ENCODE measurements at places on chromosomes 7 and 10. TPM values are rescaled to one million over a fixed set of nuclear protein-coding genes. Genes with fewer than 3 reads are reported as not detected.

DNA sequence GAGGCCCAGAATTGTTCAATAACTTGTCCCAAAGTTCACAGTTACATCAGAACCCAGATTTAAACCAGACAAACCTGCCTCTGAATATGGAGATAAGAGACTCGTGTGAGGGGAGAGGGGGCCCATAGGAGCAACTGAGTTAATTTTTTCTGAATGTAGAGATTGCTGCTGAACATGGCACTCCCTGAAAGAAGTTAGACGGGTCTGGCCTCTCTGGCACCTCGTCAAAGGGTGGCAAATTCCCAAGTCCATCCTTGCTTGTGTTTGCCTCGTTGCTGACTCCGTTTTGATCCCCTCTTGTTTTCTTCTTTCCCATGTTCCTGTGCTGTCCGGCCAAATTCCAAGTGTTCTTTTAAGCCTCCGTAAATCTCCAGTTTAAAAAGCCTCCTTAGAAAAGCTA lies 35.2 kb upstream of the YAE1 start:
- no peak for DNase-seq

DNA sequence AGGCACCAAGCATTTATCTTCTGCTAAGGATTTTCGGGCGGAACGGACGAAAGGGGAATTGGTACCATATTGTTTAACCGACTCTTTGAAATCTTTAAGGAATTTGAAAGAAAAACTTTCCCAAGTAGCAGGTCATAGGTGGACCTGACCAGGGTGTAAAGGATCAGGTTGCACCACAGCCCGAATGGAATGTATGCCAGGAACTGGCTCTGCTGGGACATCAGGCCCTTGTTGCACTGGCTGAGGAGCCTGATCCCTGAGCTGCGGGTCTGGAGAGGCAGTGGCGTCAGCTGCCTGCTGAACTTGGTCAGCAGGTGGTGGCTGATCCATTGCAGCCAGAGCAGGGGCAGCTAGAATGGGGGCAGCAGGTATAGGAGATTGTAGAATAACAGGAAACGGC lies 41.4 kb upstream of the AKR1C2 start:
- peak; percentile 72 for DNase-seq

GRCh38 chr10:90777621-90778020 lies 80.2 kb downstream of the HTR7 start:
- no peak for DNase-seq

DNA sequence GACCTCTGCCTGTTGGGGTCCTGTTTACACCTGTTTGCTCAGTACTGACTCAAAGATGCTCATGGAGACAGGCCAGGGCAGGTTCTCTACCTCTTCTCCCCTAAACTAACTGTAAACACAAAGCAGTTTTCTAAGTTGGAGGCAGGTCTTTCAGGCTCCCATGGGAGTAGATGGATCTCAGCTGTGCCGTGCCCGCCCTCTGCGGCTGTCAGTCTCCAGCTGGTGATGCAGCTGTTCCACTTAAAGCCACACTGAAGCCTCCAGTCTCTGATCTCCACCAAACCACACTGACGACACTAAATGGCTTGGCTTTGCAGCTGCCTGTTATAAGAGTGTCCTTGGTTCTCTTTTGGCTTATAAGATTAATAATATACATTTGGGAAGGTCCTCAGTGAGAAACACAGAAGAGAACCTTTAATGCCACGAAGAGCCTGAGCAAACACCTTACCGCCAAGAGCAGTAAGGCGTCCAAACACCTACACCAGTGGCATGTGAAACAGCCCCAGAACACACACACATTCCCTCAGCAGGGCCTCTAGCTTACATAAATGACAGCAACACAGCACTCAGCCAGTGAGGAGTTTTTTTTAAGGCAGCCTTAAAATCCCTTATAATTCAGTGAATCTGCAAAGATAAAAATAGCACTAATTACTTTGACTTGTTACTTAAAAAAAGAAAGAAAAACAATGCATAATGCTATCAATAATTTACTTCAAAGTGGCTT lies 60.4 kb upstream of the KCNIP2 start:
- no peak for DNase-seq

- DNase-seq: no peak
Measured at GRCh38 chr7:22712999-22713398, 14.0 kb upstream of the IL6 start.

DNA sequence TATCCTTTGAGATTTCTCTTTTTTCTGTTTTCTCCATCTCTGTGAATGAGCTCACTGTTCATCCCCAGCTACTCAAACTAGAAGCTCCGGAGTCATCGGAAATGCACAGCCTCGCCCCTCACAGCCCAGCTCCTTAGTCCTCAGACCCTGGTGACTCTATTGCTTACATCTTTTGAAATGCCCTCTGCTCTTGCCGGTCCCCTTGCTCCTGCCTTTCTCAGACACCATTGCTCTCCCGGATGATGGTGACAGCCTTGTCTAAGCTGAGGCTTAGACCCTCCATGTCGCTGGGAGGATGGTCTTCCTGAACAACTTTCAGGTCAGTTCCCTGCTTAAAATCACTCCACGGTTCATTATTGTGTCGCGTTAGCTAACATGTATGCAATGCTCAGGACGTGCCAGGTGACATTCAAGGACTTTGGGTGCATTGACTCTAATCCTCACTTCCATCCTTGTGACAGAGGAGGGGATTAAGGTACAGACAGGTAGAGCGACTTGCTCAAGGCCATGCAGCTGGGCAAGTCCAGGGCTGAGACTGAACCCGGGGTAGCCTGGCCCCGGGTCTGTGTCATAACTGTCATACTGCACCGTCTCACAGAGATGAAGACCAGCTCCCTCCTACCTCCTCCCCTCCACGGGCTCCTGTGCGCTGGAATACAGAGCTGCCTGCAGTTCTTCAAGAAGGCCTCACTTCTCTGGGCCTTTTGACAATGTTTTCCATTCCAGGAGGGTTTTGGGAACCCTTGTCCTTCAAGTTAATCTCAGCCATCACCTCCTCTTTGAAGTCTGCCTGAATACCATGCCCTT lies 4.3 kb upstream of the UCMA start:
- DNase-seq: peak; percentile 29

DNA sequence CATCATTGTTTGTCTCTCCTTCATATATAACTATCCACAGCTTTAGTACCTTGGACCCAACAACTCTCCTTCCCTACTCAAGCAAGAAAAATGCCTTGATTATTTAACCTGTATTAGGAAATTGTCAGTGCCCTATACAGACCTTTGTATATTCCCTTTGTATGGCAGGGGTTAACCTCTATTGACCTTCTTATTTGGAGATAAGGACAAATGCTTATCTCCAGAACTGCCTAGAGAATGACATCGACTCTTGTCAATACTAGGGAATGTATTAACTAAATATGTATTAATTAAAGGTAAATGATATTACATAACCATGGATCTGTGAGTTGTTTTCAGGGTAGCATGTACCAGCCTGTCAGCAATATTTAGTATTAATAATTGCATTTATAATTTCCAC lies 10.4 kb upstream of the AKR1D1 start:
- no peak for DNase-seq

GRCh38 chr7:133853706-133854276 lies 273.3 kb upstream of the LRGUK start:
- no peak for DNase-seq

- DNase-seq: no peak
Measured at GRCh38 chr7:8387551-8388256, 45.7 kb upstream of the NXPH1 start.

GRCh38 chr7:99359465-99360154 lies 14.9 kb upstream of the ARPC1B start:
- no peak for DNase-seq

DNA sequence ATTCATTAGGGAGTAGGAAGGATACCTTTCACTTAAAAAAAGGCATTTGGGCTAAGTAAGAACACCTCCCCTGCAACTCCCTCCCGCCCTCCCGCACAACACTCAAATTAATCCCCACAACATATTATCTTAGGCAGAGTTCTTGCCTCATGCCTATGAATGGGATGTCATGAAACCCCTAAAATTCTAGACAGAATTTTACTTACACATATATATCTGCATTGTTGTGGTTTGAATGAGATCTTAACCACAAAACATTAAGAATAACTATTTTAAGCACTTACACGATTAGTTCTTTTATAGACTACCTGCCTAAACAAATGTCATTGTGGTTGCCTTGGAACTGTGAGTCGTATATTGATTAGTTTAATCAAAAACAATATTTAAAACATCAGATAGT lies 4.5 kb upstream of the ITGB1 start:
- DNase-seq: no peak

- no peak for DNase-seq
Measured at GRCh38 chr7:156504687-156505545, 135.7 kb upstream of the RNF32 start.

DNA sequence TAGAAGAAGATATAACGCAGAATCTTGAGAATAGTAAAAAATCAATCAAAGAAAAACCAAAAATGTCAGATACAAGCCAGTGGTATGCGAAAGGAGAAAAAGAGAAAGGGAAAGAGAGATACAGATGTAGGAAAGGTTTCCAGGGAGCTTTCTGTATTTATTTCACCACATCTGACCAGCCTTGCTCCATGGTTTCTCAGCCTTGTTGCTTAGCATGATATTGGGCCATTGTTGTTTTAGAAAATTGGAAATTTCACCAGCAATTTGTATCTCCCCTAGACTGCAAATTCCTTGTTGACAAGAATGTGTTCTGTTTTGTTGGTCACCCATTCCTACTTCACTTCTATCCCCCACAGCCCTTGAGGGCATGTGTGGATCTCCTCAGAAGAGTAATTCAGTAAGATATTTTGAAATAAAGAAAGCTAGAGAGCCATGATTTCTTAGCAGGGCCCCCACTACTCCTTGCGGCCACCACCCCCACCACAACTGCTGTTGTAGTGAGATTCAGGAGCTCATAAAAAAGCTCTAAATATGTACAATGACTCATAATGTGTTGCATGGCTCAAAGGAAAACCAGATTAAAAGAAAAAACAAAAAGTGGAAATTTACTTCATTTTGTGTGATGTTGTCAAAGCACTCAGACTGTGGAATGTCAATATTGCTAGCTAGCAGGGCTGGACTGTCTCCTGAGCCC lies 138.7 kb downstream of the CHRM2 start:
- no peak for DNase-seq

DNA sequence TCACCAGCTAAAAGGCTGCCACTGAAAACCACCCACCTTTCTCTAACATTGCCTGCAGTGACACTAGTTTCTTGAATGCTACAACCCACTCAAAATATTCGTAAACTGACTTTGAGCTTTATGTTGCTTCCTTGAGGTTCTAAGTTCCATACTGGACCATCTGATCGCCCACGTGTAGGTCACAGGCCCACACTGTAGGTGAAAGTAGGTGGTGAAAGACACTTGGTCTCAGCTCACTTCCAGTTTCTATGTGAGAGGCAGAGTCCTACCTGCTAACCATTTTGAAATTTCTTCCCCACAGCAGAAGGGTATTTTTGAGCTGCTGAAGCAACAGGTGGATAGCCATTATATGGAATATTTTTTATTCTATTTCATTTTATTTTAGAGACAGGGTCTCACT lies 97.3 kb downstream of the MYO3A start:
- no peak for DNase-seq

DNA sequence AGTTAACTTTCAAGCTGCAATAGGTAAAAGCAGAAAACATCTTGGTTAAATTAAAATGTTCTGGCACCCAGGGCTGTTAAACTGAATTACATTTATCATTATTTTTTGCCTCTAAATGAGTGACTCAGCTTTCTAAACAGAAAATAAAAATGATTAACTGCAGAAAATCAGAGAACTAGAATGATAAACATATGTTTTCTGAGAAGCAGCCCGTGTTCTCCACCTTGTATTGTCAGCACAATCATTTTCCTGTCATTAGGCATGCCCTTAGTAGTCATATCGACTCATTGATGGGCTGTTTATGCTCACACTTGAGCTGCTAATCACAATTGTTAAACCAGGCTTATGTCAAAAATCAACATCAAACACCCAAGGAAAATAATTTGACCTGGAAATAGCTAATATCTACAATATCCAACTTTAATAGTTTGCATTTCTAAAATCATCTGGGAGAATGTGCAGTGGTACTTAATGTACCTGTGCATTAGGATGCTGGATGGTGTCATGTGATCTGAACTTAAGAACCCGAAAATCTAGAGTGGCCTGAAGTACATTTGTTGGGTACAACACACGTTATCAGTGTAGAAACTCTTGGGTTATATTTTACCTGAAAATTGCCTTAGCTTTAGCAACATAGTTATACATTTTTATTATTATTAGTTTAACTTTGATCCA lies 2.3 kb downstream of the MDFIC start:
- no peak for DNase-seq

- DNase-seq: no peak
Measured at GRCh38 chr7:158228986-158229385, 358.6 kb downstream of the PTPRN2 start.

GRCh38 chr10:122780391-122780790 lies 65.3 kb downstream of the CUZD1 start:
- no peak for DNase-seq

DNA sequence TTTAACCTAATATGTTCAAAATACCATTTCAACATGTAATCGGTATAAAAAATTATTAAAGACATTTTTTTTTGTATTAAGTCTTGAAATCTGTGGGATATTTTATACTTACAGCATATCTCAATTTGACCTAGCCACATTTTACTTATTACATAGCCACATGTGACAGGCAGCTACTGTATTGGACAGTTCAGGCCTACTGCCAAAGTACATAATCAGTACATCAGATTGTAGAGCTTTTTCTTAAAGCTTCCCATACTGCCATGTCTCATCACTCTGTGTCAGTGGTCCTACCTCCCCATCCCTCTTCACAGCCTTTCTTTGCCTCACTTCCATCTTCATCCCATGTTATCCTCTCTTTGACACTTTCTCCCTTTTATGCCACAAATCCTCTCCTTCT lies 43.0 kb downstream of the LOXL4 start:
- DNase-seq: no peak

GRCh38 chr7:30148951-30149459 lies 14.2 kb downstream of the MTURN start:
- peak; percentile 81 for DNase-seq

GRCh38 chr7:135143885-135144668 lies 3.8 kb upstream of the TMEM140 start:
- no peak for DNase-seq

Gene AASS
- 35.6 TPM for total RNA-seq

Gene WNT2
- 12.9 TPM for total RNA-seq

Gene CYP3A5
- total RNA-seq: 15.1 TPM

Gene TSPAN33
- 6.2 TPM for total RNA-seq

Gene UCN3
- 1.2 TPM for total RNA-seq

Gene ADCYAP1R1
- total RNA-seq: 1.8 TPM

Gene WIPF3
- 0.67 TPM for total RNA-seq

Gene OR2F1
- not detected for total RNA-seq

Gene CACNB2
- total RNA-seq: 4.2 TPM

Gene PPIF
- total RNA-seq: 30.7 TPM

Gene COL28A1
- 0.61 TPM for total RNA-seq

Gene GBX1
- not detected for total RNA-seq

Measured in upper lobe of right lung (tissue), 1 donor.